Hindlimb muscle (tissue), 1 donor: ENCODE measurements at places on chromosomes 1 and 21. TPM values are rescaled to one million over a fixed set of nuclear protein-coding genes. Genes with fewer than 3 reads are reported as not detected.

The DENND2D gene
- 2.8 TPM for polyA plus RNA-seq

- DNase-seq = no peak
These were observed 131.9 kb downstream of the CRB1 start for GRCh38 chr1:197399755-197400521.

The ODR4 gene
- 14.4 TPM for polyA plus RNA-seq

DNA sequence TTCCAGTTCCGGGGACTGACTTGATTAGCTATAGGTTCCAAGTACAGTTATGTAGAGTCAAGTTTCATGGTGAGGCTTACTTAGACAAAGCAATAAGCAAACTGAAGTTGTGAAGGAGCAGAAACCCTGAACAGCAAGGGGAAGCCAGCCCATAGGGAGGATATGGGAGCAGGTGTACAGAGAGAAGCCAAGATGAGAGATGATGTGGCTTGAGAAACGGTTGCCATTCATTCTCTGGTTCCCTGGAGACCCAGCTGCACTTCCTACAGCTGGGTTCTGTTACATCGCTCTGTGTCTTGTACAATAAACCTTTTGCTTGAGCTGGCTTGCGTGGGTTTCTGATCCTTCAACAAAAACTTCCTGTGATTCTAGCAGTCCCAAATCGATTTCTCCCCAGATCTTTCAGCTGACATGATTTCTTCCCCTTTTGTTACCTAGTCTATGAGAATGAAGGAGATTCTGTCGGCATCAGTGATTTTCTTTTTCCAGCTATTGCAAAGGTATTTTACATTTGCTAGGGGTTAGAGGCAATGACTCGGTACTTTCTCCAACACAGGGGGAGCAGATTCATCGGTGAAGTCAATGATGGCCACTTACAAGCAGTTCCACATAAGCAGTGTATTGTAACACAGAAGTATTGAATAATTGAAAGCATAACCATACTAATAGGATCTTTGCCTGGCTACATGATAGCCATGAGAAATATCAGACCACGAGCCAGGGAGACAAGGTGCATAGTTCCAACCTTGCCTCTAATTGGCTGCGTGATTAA, 67.3 kb downstream of the URB2 start:
- DNase-seq = peak; percentile 42

DNA sequence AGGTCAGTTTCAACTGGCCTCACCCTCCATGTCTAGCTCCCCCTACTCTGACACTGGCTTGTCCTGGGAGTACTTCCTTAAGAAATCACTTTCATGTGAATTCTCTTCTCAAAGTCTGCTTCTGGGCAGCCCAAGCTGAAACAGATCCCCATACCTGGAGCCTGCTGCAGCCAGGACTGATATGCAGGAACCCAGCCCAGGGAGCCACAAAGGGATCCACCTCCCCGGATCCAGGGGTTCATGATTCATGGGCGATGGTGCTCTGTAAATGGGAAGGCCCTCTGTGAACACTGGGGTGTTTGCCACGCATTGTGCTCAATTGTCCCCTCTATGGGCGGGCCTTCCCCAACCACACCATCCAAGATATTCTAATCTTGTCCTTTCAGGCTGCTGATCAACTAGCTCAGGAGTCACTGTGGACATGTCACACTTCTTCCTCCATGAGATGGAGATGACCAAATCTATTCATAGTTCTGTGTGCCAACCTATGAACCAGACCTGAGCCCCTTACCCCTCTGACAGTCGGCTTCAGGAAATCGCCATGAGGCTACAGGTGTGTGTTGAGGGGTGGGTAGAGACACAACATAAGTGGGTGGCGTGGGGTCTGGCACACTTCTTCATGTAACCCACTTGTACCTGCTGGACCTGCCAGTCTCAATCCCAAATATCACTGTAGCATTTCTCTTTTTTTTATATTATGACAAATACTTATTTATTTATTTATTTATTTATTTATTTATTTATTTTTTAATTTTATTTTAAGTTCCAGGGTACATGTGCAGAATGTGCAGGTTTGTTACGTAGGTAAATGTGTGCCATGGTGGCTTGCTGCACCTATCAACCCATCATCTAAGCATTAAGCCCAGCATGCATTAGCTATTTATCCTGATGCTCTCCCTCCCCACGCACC, 41.8 kb downstream of the RUNX3 start:
- no peak for DNase-seq

DNA sequence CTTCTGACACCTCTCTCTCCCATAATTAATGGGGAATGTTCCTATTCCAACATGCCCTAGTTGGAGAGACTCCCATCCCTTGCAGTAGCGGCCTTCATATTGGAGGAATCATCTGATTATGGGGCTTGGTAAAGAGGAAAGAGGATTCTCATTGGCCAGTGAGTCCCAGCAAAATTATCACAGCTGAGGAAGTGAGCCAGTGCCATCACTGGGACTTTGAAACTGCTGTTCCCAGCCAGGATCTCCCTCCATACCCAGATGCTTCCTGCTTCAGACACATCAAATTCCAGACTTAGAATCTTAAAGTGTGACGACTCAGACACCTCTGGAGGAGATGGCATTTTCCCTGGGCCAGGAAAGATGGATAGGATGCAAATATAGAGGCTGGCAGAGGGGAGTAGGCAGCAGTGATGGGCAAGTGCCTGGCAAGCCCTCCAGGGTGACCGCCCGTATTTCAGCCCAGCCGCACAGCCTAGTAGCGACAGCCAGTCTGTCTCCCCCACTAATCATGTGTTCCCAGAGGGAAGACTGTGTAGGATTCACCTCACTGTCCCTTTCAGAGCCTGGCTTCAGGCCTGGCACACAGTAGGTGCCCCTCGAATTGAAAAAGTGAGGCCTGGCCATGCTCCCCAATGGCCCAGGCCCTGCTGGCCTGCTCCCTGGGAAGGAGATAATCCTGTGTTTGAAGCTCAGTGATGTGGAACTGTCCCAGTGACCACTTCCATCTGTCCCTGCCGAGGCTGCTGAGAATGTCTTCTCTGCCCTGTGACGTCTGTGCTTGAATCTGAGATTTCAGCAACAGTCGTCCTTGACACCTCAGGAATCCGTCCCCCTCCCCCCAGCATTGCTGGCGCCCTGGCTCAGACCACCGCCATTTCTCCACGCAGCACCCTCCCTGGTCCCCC, 41.2 kb upstream of the MAGOH start:
- no peak for DNase-seq

GRCh38 chr1:230136453-230137336, 69.7 kb downstream of the GALNT2 start:
- DNase-seq = no peak

- no peak for DNase-seq
These were observed 10.0 kb downstream of the LAMC1 start for GRCh38 chr1:183033205-183033604.

The AMPD1 gene
- polyA plus RNA-seq = 142 TPM
